ENCODE measurements at places on chromosomes 1 and 21. TPM values are rescaled to one million over a fixed set of nuclear protein-coding genes. Genes with fewer than 3 reads are reported as not detected.

TEX38 gene
- not detected for total RNA-seq

OLIG1 gene
- total RNA-seq = not detected

DNA sequence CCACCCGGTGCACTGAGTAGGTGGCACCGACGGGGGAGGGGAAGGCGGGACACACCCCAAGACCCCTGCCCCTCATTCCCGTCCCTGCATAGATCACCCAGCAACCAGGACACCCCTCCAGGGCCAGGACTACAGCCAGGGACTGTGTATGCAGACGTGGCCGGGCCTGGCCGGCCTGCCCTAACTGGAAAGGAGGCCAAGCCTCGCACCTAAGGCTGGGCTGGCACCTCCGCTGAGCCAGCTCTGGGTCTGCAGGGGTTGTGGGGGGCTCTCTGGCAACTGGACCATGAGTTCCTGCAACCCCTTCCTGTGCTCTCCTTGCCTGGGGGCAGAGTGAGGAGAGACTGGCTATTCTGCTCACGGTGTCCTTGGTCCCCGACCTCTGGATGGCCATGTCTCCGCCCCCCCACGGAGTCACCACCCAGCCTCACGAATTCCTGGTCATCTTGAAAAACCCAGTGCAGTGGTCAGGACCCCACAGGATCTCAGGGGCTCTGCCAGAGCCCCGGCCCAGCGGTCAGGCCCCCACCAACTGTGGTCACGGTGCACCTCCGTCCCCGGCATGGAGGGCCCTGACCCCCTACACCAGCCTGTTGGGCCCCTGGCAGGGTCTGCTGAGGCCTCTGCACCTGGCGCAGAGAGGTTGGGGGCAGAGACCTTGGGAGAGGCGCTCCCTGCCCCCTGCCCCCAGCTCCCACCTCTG is 1.1 kb upstream of the FNDC10 start:
- peak overlapping the region; percentile 48 for H3K4me3 ChIP-seq
- peaks cover 6% of the 10 kb centered on the region for H3K4me1 ChIP-seq
- H3K36me3 ChIP-seq = no peaks in the 10 kb centered on the region
- no peak overlapping the region for H3K27ac ChIP-seq
- peaks cover 19% of the 10 kb centered on the region for H3K27me3 ChIP-seq

GRCh38 chr1:32361674-32362473 is 411 bp downstream of the FAM229A start:
- no peak overlapping the region for H3K4me3 ChIP-seq
- H3K27me3 ChIP-seq = peaks cover 7% of the 10 kb centered on the region
- no peak for DNase-seq
- peaks cover 5% of the 10 kb centered on the region for H3K36me3 ChIP-seq
- H3K4me1 ChIP-seq = peaks cover 14% of the 10 kb centered on the region

DNA sequence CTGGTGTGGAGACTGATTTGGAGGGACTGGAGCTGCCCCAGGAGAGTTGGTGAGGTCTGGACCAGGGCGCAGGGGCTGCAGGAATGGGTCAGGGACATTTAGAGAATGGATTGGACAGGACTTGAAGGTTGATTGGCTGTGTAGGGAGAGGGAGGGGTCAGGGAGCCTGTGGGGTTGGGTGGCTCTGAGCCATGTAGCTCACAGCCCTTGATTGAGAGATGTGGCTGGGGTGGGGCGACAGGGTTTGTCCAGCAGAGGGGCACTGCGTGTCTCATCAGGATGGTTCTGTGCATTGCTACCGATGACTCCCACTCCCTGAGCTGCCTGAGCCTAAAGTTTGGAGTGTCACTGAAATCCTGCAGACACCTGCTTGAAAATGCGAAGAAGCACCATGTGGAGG is 12.1 kb downstream of the AZIN2 start:
- H3K27ac ChIP-seq = no peak overlapping the region
- H3K36me3 ChIP-seq = peaks cover 11% of the 10 kb centered on the region
- no peak overlapping the region for H3K4me3 ChIP-seq
- H3K4me1 ChIP-seq = peaks cover 74% of the 10 kb centered on the region
- DNase-seq = peak; percentile 42
- no peaks in the 10 kb centered on the region for H3K27me3 ChIP-seq

DNA sequence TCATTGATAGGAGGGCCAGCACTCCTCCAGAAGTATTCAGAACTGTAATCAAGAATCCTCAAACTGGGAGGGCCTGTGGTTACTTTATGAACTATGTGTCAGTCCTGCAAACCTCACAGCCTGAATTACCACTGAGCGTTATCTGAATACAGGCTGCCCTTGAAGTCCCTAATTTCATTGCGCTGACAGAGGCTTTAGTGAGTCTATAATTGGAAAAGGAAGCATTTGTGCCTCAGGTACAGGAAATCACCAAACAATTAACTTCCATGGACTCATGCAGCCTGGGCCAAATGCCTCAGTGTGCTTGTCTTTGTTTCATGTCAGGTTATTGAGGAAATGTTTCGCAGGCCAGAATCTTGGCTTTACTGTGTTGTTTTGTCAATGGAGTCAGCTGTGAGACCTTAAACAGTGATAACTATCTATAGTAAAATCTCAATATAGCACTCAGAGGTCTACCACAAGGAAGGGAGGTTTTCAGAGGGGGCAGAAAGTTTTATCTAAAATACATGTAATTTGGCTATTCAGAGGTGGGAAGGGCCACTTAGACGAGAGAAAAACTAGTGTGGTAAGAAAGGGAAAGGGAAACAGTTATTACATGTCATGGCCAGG is 32.9 kb upstream of the DOCK7 start:
- no peak for DNase-seq
- H3K27me3 ChIP-seq = peaks cover 9% of the 10 kb centered on the region
- H3K36me3 ChIP-seq = no peaks in the 10 kb centered on the region
- peaks cover 6% of the 10 kb centered on the region for H3K4me1 ChIP-seq
- H3K4me3 ChIP-seq = no peak overlapping the region
